ENCODE measurements at places on chromosomes 3 and 15.

GRCh38 chr3:160130950-160131349, 94.3 kb upstream of the C3orf80 start:
- no peak for DNase-seq

DNA sequence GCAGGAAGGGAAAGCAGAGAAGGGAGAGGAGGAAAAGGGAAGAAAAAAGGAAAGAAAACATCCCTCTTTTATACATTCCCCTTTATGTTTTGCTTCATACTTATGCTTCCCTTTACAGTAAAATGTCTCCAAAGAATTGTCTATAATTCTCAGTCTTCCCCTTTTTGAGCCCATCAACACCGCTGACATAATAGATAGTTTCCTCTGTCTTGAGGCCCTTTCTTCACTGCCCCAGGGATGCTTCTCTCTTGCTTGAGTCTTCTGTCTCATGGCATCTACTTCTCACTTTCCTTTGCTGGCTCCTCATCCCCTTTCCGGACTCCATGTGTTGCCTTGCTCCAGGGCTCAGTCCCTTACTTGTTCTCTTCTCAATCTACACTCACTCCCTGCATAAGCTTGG, 99.7 kb upstream of the DAZL start:
- DNase-seq: no peak

- no peak for DNase-seq
Observed at GRCh38 chr3:80233576-80233975, 465.8 kb upstream of the ROBO1 start.

DNA sequence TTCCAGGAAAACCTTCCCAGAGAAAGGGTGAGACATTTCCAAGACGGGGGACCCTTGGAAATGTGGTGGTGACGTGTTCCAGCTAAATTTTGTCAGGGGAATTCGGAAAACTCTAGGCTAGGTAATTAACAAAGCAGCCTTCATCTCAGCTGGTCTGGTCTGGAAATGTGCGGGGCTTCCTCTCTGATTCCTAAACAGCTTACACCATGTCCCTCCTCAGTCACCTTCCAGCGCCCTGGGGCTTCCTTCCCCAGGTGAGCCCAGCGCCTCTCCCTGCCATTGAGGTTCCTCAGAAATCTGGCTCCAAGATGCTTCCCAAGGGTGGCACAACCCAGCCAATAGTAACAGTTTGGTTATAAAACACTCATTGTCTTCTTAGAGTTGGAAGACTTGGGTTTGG, 571 bp downstream of the ACAD9 start:
- no peak for DNase-seq

GRCh38 chr3:153244961-153245360, 82.9 kb downstream of the RAP2B start:
- no peak for DNase-seq

GRCh38 chr15:65512807-65513416, 4.6 kb downstream of the DPP8 start:
- DNase-seq: no peak
